ENCODE measurements at places on chromosomes 1 and 21.

DNA sequence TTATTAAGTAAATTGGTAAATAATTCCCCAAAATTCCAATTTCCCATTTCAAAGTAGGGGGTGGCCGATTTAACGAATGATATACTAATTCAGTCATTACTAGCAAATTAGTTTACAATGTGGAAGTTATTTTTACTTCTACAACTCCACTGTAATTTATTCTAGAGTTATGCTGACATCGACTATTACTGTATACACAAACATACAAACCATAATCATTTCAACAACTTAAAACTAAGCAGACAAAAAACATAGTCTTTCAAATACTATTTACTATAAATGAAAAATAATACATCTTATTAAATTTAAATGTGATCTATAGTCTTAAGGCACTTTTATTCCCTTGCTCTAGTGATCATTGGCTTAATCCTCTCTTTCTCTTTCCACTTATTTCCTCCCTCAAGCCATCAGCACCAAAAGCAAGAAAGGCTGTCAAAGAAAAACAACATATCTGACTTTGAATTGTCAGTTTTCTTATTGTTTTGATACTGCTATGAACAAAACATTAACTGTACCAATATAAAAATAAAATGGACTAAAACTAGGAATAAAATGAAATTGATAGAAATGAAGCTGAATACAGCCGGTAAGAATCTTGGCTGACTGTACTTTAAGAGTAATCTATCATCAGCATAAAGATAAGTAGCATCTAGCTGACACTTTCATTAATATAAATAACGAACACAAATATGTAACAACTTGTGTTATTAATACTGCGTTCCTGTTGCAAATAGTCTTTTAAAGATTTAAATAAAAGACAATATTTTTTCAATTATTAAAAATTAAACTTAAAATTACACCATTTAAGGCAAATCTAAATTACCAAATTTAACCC, 4.1 kb downstream of the CDC42BPA start:
- DNase-seq: no peak

DNA sequence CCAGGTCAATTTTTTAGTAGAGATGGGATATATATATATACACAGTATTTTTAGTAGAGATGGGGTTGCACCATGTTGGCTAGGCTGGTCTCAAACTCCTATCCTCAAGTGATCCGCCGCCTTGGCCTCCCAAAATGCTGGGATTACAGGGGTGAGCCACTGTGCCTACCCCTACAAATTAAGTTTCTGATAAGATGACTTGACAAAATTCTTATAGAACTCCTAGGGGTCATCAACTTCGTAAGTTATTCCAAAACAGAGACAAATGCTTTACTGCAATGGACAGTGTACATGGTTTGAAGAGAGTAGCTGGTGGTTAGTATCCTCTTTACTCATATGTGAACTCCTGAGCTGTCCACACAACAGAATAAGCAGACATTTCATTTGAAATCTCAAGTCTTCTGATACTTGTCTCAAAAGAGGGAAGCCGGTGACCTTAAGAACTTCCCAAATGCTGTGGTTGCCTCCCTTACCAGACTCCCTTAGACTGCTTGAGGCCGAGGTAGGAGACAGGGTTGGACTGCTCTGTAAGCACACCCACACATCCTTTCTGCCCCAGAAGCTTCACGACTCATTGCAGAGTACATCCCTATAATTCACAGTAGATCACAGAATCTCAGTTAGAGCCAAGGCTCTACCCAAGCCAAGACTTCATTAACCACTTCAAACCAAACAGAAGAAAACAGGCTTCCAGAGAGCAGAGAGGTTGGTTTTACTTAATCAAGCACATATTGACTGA, 244.1 kb upstream of the IRF2BP2 start:
- no peak for DNase-seq

DNA sequence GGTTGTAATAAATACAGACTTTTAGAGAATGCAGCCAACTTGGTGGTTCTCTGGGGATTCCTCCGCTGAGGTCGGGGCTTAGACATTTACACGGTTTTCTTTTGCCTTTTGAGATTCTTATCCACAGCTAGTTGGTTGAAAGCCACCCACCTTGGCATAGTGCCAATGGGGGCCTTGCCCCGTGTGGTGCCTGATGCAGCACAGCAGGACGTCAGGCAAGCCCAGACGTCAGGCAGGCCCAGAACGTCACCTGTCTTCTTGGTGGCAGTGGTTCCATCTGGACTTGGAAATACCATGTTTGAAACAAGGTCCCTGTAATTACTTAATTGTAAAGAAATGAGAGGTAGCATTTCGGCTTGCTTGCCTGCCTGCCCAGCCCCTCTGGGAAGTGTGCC, 78.5 kb downstream of the GALNT2 start:
- no peak for DNase-seq

DNA sequence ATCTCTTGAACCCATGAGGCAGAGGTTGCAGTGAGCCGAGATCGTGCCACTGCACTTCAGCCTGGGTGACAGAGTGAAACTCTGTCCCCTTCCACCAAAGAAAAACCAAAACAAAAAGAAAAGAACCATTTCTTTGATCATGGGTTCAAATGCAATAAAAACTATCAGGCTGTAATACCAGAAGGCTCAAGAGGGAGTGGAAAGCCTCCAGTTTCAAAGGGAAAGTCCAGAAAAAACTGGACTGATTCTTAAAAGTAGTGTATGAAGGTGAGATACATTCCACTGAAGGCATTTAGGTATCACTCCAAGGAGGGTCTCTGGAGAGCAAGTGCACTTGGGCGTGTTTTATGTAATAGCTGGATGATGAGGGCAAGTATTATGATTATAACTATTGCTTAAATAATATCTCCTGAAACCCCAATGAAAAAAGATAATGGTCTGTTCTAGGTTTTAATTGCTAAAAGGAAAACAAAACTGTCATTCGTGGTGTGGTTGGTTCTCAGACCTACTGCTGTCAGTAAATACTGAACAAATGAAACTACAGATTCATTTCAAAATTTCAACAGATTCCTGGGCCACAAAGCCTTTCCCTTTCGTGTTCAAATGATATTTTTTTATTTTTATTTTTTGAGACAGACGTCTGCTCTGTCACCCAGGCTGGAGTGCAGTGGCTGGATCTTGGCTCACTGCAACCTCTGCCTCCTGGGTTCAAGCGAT, 6.0 kb upstream of the CAMTA1 start:
- no peak for DNase-seq

GRCh38 chr1:65003316-65003664, 36.9 kb upstream of the JAK1 start:
- no peak for DNase-seq

DNA sequence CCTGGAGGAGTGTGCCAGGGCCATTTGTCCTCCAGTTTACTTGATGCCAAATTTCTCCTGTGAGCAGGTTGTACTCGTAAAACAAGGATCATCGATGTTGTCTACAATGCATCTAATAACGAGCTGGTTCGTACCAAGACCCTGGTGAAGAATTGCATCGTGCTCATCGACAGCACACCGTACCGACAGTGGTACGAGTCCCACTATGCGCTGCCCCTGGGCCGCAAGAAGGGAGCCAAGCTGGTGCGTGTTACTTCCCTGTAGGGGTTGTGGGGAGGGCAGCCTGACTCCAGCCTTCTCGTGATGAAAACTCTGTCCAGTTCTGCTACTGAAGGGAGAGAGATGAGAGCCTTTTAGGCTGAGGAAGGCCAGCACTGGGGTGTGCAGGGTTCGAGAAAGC, 2.2 kb downstream of the RPS8 start:
- no peak for DNase-seq

- no peak for DNase-seq
These were observed 24.8 kb upstream of the SLC22A15 start for GRCh38 chr1:115951560-115951959.

DNA sequence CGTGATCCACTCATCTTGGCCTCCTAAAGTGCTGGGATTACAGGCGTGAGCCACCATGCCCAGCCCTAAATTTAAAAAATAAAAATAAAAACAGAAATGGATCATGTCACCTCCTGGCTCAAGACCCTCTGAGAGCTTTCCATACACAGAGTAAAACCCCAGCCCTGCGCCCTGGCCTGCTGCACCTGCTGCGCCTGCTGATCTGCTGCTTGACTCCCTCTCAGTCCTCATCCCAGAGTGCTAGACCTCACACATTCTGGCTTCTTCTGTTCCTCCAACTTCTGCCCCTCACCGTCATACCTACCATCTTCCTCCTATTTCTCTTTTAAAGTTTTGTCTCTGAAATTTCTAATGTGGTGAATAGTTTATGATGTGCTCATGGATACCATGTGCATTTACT, 42.7 kb upstream of the DIPK1A start:
- no peak for DNase-seq

GRCh38 chr1:20540281-20540680, 12.1 kb upstream of the FAM43B start:
- DNase-seq: no peak

- no peak for DNase-seq
These were observed 3.2 kb upstream of the C1orf162 start for GRCh38 chr1:111470596-111470995.

- DNase-seq: no peak
These were observed 296.0 kb downstream of the LRRC7 start for GRCh38 chr1:69863704-69864103.

- no peak for DNase-seq
These were observed 136.4 kb upstream of the DEPDC1 start for GRCh38 chr1:68633141-68633919.

GRCh38 chr1:67460676-67461500, 30.7 kb upstream of the SERBP1 start:
- no peak for DNase-seq

- no peak for DNase-seq
These were observed 65.7 kb downstream of the GADD45A start for GRCh38 chr1:67750691-67751054.

GRCh38 chr1:85454214-85454613, 10.7 kb downstream of the DDAH1 start:
- no peak for DNase-seq

DNA sequence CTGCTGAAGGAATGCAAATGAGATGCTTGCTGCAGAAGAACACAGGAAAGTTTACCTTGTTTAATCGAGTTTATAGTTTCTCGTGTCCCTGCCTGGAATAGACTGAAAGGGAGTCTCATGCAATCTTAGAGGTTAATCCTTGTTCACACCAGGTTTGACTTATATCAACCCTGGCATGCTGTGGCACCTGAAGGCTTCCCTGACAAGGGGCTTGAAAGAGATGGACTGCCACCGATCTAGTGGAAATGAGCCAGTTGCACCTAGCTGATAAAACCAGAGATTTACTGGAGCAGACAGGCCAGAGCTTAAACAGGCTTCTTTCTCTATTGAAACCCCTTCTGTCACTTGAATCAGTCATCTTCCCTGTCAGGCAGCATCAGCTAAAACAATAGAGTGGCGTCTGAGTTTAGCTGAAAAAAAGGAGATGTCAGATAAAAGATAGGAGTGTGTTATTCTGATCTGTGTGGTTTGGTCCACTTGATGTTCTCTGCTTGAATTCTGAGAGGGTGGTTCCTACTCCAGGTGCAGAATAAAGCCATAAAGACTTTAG, 349.7 kb downstream of the RWDD3 start:
- no peak for DNase-seq

DNA sequence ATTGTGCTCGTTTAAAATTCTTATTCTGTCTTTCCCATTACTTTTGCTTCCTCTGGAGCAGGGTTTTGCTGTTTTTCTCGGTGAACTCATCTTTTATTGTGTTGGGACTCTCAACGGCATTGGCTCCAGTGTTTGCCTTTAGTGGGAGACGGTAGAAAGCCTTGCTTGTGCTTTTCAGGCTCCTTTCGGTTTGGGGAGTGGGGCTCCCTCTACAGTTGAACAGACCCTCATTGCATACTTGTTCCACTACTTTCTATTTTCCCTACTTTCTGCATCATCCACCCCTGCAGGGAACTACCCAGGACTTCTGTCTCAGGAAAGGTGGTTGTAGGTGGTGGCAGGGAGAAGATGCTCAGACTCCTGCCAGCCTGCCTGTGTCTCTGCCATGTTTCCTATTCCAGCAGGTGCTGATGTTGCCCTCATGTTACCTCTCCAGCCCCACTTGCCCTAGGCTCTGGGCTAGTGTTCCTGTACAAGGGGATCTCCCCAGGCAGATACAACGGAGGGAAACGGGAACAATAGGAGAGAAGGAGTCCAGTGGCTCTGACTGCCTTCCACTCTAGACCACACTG, 68.5 kb upstream of the ZBTB18 start:
- DNase-seq: no peak

DNA sequence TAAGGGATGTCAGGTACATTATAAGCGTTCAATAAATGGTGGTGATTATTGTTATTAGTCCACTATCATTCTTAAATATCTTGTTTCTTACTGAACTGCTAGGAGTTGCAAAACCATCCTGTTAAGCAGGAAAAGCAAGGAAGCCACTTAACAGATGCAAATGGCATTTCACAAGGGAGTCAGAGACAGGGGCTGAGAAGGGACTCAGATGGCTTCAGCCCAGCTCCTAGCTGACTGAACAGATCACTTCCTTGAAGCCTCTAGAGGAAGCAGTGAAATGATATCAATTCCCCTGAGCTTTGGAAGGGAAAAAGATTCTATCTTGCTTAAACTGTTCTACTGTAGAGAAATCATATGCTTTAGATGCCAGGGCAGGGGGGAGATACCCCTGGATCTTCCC, 151.5 kb downstream of the ST6GALNAC5 start:
- no peak for DNase-seq

- DNase-seq: no peak
These were observed 51.9 kb upstream of the CD34 start for GRCh38 chr1:207962716-207963426.

GRCh38 chr1:12015001-12015491, 4.3 kb upstream of the MIIP start:
- DNase-seq: no peak

DNA sequence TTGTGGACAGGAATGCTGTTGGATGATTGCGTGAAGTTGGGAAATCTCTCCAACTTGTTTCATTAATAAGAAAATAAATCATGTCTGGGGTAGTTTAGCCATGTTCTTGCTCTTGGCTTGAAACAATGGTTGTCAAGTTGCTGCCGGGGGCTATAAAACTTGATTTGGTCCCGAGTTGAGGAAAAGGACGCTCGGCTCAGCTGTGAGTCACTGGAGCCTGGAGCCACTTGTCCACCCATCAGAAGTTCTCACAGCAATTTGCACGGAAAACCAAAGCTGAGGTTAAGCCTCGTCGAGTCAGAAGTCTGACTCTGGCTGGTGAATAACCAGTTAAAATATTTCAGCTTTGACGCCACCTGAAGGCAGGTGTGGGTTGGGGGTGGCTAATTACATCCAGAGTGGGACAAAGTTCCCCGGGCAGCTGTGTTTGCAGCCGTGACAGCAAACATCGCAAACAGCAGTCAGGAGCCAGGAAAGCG, 19.7 kb upstream of the RIPK4 start:
- DNase-seq: no peak

GRCh38 chr1:231392389-231393131, 29.5 kb downstream of the EGLN1 start:
- DNase-seq: no peak

- DNase-seq: no peak
These were observed 7.4 kb downstream of the NBPF3 start for GRCh38 chr1:21447311-21447710.

GRCh38 chr1:115280064-115280463, 58.0 kb downstream of the NGF start:
- no peak for DNase-seq

GRCh38 chr1:209601809-209602657, 18.5 kb downstream of the CAMK1G start:
- DNase-seq: no peak

All from activated B cell treated with CpG ODN at 0.5 μM for 24 hours (primary cell).